ENCODE measurements at places on chromosomes 12 and 14.

GRCh38 chr12:116314477-116314876 is 37.0 kb upstream of the MED13L start:
- no peak for DNase-seq

- no peak for DNase-seq
Measured at GRCh38 chr12:80912901-80913770, 24.6 kb downstream of the LIN7A start.

DNA sequence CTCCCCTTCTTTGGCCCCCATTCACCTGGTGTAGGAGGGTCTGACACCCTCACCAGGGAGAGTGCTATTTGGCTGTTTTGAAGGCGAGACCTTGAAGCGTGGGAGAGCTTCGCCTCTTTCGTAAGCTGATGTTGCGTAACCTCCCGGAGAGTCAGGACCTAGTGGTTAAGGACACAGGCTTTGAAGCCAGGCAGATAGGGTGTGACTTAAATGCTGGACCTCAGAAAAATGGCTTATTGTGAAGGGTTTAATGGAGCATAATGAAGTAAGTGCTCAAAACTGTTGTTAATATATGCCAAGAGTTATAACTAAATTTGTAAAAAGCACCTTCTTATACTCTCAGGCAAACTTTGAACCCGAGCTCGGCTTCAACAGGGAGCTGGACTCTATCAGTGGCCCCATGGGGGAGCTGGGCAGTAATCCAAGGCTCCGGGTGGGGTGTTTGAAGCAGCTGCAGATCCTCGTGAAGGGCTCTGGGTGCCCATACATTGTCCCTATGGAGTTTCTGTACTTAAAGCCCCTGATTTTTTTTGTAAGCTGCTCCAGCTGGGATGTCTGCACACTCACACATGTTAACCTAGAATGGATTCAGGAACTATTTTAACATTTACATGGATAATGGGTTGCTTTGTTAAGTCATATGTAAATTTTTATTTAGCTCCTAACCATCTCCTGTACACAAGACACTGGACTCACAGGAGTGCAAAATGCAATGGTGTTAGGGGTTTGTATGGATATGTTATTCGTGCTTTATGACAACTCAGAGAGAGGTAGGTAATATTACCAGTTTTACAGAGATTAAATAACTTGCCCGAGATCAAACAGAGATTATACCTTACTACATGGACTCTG is 26.0 kb downstream of the PPFIBP1 start:
- DNase-seq, result peak; percentile 65

GRCh38 chr12:39426636-39427240 is 16.2 kb downstream of the KIF21A start:
- DNase-seq, result no peak

- DNase-seq, result no peak
Measured at GRCh38 chr12:81360916-81361315, 283.0 kb downstream of the ACSS3 start.

- no peak for DNase-seq
Measured at GRCh38 chr12:12665194-12665593, 30.8 kb downstream of the GPR19 start.

GRCh38 chr12:53746592-53747092 is 5.1 kb downstream of the CISTR start:
- peak; percentile 79 for DNase-seq

DNA sequence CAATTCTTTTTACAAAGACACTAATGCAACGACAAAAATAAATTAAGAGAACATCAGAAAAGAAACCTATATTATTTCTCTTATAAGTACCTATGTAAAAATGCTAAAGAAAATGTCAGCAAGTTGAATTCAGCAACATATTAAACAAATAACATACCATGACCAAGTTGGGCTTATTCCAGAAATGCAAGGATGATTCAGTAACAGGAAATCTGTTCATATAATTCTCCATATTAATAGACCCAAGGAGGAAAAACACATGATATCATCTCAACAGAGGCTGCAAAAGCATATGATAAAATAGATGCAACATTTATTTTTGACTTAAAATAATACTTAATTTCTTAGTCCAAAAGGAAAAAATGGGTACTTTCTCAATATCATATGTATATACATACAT is 25.1 kb upstream of the GPHB5 start:
- DNase-seq, result no peak

DNA sequence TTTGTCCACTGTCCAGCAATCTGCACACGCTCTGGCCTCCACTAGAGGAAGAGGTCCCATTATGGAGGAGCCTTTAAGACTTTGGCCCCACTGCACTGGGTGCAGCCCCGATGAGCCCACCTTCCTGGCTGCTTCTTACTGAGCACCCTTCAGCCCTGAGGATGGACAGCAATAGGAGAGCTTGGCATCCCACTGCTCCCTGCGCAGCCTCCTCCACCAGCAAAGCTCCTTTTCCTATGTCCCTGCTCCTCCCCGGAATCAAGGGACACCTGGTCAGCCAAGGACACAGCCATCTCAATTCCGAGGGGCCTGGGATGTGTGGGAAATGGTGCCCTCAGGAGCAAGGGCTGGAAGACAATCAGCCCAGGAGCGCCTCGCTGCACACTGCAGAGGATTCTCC is 94.7 kb downstream of the GCH1 start:
- DNase-seq, result no peak

DNA sequence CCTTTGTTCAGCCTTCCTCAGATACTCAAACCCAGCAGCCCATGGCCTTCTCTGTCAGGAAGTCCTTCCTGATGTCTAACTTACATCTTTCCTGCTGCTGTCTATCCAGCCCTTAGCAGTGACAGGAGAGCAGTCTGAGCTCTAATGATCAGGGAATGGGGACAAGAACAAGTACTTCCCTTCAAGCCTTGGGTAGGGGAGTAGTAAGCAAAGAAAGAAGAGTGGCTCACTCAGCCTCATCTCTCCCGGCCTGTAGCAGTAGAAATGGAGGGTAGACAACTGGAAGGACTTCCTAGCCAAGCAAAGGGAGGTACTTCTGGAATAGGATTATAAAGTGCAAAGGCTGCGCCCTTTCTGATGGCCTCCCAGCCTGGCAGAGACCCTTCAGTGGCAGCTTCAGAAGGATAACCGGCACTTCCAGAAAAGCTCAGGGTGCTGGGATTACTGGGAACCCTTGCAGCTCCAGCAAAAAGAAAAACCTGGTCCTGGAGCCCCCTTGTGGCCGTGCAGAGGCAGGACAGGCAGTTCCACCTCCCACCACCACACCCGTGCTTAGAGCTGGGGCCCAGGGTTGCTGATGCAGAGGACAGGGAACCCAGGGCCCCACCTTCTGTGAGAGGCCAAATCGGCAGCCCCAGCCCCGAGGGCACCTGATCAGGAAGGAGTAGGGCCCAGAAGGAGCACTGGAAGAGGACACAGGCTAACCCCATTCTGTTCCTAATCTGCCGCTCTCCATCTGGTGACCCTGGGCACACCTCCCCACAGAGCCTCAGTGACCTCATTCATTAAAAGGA is 12.4 kb upstream of the SMUG1 start:
- peak; percentile 83 for DNase-seq

DNA sequence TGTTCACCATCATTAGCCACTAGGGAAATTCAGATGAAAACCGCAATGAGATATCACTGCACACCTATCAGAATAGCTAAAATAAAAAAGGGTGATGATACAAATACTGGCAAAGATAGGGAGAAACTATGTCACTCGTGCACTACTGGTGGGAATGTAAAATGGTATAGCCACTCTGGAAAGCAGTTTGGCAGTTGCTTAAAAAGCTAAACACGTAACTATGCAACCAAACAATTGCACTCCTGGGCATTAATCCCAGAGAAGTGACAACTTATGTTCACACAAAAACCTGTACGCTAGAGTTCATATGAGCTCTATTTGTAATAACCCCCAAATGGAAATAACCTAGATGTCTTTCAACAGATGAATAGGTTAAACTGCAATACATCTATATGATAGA is 35.4 kb downstream of the GPR135 start:
- DNase-seq, result no peak

DNA sequence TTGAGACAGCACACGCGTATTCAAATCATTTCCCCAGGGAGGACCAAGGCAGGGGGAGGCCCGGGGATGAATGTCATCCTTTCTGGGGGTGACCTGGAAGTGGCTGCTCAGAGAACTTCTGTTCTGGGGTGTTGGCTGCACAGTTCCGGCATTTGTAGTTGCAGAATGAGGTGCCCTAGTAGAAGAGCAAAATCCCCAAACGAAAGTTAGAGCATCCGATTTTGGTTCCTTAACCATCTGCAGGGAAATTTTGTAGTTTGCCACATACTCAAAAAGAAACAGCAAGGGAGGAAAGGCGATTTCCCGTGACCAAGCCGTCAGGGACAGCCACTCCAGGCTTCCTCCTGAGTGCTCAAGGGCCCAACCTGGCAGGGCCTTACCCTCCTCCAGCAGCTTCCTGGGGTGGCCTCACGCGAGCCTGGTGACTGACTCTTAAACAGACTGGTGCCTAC is 13.0 kb upstream of the TRAF3 start:
- no peak for DNase-seq

- DNase-seq, result no peak
Measured at GRCh38 chr12:71871116-71871515, 31.6 kb downstream of the TBC1D15 start.

DNA sequence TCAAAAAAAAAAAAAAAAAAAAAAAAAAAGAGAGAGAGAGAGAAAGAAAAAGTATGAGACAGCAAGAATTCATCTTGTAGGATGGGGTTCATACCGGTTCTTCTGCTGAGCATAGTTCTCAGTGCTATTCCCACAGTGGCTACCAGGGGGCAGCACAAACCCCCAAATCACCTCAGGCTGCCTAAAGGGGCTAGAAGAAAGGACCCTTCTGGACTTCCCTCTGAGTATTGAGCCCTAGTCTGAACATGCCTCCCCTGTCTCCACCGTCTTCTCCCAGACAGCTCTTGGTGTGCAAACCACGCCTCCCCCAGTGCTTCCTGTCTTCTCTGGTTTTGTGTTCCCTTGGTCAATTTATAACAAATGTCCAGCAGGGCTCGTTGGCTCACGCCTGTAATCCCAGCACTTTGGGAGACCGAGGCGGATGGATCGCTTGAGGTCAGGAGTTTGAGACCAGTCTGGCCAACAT is 31.3 kb upstream of the SMUG1 start:
- DNase-seq, result peak; percentile 45

DNA sequence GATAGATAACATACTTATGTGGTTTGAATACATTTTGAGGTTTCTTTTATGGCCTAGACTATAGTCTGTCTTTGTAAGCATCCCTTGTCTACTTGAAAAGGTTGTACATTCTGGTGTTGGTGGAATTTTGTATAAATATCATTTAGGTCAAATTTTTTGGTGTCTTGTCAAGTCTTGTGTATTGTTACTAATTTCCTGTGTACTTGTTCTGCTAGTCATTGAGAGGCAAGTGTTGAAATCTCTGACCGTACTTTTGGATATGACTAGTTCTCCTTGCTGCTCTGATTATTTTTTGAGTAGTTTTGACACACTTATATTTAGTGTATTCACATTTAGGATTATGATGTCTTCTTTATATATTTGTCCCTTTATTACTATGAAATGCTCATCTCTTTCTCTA is 219.6 kb downstream of the CCDC91 start:
- DNase-seq, result no peak

- no peak for DNase-seq
Measured at GRCh38 chr14:27164139-27164538, 566.3 kb upstream of the NOVA1 start.

DNA sequence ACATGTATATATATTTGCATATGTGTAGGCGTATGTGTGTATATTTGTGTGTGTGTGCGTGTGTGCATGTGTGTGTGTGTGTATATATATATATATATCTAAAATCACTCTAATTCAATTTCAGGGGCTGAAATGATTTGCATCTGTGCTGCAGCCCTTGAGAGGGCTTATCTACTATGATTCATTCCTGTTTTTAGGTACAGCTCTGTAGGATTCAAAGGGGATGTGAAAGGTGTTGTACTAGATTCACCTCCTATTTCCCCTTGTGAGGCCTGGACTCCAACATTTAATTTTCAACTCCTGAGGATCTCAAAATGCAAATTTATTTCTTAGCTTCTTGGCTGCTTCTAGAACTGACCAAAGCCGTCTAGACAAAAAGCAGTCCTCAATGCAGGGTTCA is 11.1 kb downstream of the ERP27 start:
- no peak for DNase-seq

DNA sequence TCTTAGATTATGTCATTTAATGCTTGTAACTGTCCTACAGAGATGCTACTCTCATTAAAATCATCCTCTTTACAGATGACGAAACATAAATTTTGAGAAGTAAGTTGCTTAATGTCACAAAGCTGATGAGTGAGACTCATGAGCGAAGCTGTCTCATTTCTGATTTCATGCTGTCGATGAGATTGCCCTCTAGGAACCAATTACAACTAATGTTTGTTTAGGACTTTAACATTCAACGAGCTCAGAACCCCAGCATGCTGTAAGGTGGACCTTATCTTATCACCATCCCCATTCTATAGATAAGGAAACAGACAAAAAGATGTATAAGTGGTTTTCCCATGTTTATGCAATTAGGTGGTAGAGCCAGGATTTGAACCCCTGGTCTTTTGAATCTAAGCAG is 23.1 kb downstream of the BHLHE41 start:
- DNase-seq, result no peak

- no peak for DNase-seq
Measured at GRCh38 chr12:40745386-40745785, 53.1 kb downstream of the CNTN1 start.

DNA sequence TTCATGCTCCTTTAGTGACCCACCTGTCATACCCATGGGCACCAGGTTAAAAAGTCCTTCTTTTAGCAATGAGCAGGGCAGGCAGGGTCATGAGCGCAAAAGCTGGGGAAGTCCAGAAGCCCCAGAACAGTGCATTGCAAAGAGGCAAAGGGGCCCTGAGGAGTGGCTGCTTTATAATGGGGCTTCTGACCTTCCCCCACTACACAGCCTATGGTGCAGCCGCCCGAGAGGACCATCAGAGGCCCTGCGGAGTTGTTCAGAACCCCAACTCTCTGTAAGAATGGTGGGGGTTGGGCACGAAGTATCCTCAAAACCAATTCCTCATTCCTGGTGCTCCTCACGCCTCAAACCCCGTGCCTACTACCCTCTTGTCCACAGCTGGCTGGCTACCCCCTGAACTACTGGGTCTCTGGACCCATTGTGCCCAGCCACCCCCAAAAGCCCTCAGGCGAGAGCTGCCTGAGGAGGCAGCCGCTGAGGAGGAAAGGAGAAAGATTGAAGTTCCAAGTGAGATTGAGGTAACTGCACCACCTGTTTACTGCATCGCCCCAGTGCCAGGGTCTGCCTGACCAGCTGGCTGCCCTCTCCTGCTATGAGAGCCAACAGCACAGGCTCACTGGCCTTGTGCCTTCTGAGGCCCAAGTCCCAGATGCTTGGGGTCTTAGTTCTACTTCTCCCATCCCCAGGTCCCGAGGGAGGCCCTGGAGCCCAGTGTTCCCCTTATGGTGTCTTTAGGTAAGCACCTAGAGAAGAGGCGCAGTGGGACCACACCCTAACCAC is 6.7 kb downstream of the REC8 start:
- DNase-seq, result no peak
